ENCODE measurements at places on chromosomes 4 and X. TPM values are rescaled to one million over a fixed set of nuclear protein-coding genes. Genes with fewer than 3 reads are reported as not detected.

The MAGEC1 gene
- not detected for total RNA-seq

The NLGN3 gene
- under 0.01 TPM for total RNA-seq

The PDS5A gene
- 106 TPM for total RNA-seq

The GAGE12H gene
- not detected for total RNA-seq

The CXCL9 gene
- not detected for total RNA-seq

The IL3RA gene
- total RNA-seq = 2.9 TPM

The GAGE12J gene
- total RNA-seq = not detected

The RPL9 gene
- 5,890 TPM for total RNA-seq

The GATA1 gene
- not detected for total RNA-seq

The RBM46 gene
- not detected for total RNA-seq

The EMCN gene
- 12.0 TPM for total RNA-seq
